Naive B cell (primary cell): ENCODE measurements at places on chromosomes 6 and 20. TPM values are rescaled to one million over a fixed set of nuclear protein-coding genes. Genes with fewer than 3 reads are reported as not detected.

BIRC7 gene
- not detected for polyA plus RNA-seq

MMP24 gene
- polyA plus RNA-seq, result 0.05 TPM

RTEL1 gene
- 6.5 TPM for polyA plus RNA-seq

RAB44 gene
- not detected for polyA plus RNA-seq

SNRNP48 gene
- 10.7 TPM for polyA plus RNA-seq

ID4 gene
- not detected for polyA plus RNA-seq

PPP1R3G gene
- not detected for polyA plus RNA-seq

MROH8 gene
- 2.2 TPM for polyA plus RNA-seq

CSNK2B gene
- polyA plus RNA-seq, result 291 TPM

ME1 gene
- not detected for polyA plus RNA-seq

ZNF335 gene
- polyA plus RNA-seq, result 10.4 TPM

PHACTR3 gene
- not detected for polyA plus RNA-seq

CST5 gene
- not detected for polyA plus RNA-seq

TTBK1 gene
- polyA plus RNA-seq, result not detected

BPIFA1 gene
- not detected for polyA plus RNA-seq

ZSCAN16 gene
- polyA plus RNA-seq, result 18.8 TPM

SLC22A3 gene
- not detected for polyA plus RNA-seq

HTR1E gene
- polyA plus RNA-seq, result not detected

SLC12A5 gene
- polyA plus RNA-seq, result not detected

BFSP1 gene
- 0.16 TPM for polyA plus RNA-seq

CRISP3 gene
- polyA plus RNA-seq, result not detected

DEFB124 gene
- polyA plus RNA-seq, result not detected

ENPP5 gene
- not detected for polyA plus RNA-seq

PSORS1C2 gene
- polyA plus RNA-seq, result not detected

BNIP5 gene
- not detected for polyA plus RNA-seq

WFDC9 gene
- polyA plus RNA-seq, result not detected

CABLES2 gene
- polyA plus RNA-seq, result 1.2 TPM

FAM83B gene
- polyA plus RNA-seq, result not detected

WFDC11 gene
- not detected for polyA plus RNA-seq

RAD21L1 gene
- not detected for polyA plus RNA-seq

CLIC5 gene
- 1.3 TPM for polyA plus RNA-seq

DZANK1 gene
- polyA plus RNA-seq, result 0.65 TPM

ADGRF4 gene
- not detected for polyA plus RNA-seq

COX4I2 gene
- not detected for polyA plus RNA-seq

IL17A gene
- polyA plus RNA-seq, result not detected

STMND1 gene
- not detected for polyA plus RNA-seq

POM121L2 gene
- polyA plus RNA-seq, result not detected

EGFL8 gene
- polyA plus RNA-seq, result not detected

ESF1 gene
- 6.0 TPM for polyA plus RNA-seq

CGAS gene
- 15.0 TPM for polyA plus RNA-seq

PRSS35 gene
- polyA plus RNA-seq, result not detected

HRH3 gene
- polyA plus RNA-seq, result not detected

CENPQ gene
- polyA plus RNA-seq, result 2.8 TPM

ELOVL2 gene
- not detected for polyA plus RNA-seq

DOK5 gene
- polyA plus RNA-seq, result not detected
